Trophoblast cell (in vitro differentiated cells and primary cell): ENCODE measurements at places on chromosomes 1 and 21.
A peak's percentile ranks its signal among the peaks of the same experiment; 100 is the strongest.

- peak; percentile 60 for DNase-seq
Measured at GRCh38 chr1:59236721-59237545, 60.0 kb upstream of the FGGY start.

GRCh38 chr1:10980094-10980577 lies 32.3 kb upstream of the TARDBP start:
- DNase-seq, result no peak

- DNase-seq, result no peak
Measured at GRCh38 chr21:40685141-40685540, 161.8 kb downstream of the DSCAM start.

- no peak for DNase-seq
Measured at GRCh38 chr1:29454616-29455380, 218.5 kb downstream of the PTPRU start.

GRCh38 chr1:150979092-150980056 lies 2.7 kb upstream of the ANXA9 start:
- peak; percentile 99 for DNase-seq

GRCh38 chr1:219066631-219067349 lies 106.9 kb upstream of the LYPLAL1 start:
- DNase-seq, result peak; percentile 78

DNA sequence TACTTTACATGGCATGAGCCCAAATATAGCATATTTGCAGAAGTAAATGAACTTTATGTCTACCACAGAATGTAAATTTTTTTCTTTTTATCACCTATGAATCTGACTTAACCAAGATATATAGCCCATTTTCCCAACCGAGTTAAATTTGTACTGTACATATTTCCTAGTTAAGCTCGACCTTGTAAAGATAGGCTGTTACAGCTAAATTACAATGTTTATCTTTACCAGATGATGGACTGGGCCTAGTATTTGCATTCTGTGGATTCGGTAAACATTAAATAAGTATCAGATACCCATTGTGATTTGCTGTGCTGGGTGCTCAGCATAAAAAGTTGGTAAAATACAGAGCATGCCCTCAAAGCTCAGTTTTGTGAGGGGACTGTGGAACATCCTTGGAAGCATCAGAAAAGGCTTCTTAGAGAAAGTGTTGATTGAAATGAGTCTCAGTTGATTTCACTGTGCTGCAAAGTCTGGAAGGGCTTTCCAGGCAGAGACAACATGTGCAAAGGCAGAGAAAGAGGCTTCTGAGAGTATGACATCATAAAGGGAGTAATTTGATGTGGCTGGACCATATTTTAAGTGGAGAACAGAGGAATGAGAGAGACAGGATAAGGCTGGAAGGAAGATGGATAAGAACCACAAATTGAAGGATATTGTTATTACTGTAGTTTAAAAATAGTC lies 27.4 kb downstream of the MORC3 start:
- no peak for DNase-seq

DNA sequence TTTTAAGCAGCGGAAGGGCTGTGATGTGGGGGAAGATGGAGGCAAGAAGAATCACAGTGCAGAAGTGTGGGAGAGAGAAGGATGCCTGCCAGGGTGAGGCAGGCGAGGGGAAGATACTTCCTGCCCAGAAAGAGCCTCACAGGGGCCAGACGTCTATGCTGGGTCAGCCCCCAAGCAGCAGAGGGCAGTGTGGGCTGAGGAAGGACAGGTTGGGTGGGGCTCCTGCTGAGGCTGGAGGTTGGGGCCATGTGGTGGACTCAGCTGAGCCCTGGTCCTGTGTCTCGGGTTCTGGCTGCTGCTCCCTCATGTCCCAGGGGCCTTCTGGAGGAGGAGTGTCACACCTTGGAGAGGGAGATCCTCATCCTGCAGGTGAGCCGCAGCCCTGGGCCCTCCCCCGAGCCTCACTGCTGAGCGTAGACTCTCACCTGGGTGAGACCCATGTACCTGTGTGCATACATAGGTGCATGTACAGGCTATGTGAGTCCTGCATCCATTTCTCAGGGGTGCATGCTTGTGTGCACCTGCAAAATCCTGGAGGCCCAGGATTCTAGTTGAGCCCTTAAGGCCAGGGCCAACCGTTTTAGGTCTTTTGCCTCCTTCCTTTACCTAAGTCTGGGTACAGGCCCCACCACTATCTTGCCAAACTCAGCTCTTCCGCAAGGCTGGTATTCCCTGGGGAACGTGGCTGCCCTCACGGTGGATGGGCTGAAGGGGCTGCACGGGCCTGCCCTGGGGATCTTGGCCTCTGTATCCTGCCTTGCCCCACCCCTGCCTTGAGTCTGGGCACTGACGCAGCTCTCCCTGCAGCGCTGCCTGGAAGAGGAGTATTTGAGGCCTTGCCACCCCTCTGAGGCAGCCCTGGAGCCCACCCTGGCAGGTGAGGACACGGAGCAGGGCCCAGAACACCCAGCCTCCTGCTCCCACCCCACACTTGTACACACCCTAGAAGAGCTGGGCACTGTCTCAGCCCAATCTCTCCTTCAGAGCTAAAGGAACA lies 3.7 kb downstream of the CCDC24 start:
- DNase-seq, result no peak

DNA sequence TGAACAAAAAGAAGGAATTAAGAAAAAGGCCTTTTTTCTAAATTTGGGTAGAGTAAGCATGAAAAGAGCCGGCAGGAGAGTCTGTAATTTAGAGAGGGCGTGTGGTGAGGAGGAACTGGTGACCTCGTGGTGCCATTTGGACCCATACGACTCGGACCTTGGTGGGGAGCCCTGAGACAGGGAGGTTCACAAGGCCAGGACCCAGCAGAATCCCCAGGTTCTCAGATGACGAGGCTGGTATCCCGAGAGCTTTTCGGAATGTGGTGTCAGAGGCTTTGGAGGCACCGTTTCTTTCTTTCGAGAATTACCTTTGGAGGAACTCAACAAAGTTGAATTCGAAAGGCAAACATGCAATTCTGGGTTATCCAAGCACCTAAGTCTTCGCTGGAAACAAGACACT lies 34.8 kb downstream of the CLIC6 start:
- peak; percentile 45 for DNase-seq

- peak; percentile 67 for DNase-seq
Measured at GRCh38 chr1:15001317-15001915, 152.1 kb upstream of the TMEM51 start.

GRCh38 chr1:171550050-171550449 lies 64.7 kb downstream of the PRRC2C start:
- peak; percentile 26 for DNase-seq

DNA sequence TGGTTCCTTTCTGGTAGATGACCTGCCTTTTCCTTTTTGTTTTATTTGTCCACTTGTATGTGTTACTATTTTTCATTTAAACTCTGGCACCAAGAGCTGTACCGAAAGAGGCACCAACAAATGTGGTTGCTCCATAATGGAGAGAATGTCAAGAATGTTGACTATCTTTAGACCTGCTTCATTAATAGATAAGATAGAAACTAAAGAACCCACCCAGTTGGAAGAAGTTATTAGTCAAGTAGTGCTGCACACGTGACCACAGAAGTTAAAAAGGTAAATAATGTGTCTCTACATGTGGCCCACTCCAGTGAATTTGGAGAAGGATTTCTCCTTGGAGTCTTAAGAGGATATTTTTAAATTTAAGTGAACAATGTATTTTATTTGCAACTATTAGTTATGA lies 9.3 kb downstream of the ATP1A1 start:
- no peak for DNase-seq

DNA sequence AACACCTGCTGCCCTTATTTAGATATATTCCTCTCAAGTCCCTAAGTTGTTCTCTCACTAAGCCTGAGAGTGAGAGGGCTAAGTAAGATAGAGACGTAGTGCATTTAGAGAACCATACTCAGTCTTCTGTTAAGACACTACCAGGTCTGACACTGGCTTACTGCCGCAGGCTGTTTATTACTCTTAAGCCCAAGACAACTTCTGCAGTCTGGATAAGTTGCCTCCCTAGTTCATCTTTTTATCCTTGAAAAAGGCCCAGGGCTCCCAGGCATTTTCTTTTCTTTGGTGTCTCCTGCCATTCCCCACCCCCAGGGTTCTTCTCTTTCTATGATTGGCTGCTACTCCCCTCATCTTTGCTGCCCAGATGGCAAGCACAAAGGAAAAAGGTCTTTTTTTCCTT lies 38.7 kb downstream of the CACHD1 start:
- DNase-seq, result no peak

GRCh38 chr21:31848326-31848985 lies 24.4 kb upstream of the HUNK start:
- no peak for DNase-seq

DNA sequence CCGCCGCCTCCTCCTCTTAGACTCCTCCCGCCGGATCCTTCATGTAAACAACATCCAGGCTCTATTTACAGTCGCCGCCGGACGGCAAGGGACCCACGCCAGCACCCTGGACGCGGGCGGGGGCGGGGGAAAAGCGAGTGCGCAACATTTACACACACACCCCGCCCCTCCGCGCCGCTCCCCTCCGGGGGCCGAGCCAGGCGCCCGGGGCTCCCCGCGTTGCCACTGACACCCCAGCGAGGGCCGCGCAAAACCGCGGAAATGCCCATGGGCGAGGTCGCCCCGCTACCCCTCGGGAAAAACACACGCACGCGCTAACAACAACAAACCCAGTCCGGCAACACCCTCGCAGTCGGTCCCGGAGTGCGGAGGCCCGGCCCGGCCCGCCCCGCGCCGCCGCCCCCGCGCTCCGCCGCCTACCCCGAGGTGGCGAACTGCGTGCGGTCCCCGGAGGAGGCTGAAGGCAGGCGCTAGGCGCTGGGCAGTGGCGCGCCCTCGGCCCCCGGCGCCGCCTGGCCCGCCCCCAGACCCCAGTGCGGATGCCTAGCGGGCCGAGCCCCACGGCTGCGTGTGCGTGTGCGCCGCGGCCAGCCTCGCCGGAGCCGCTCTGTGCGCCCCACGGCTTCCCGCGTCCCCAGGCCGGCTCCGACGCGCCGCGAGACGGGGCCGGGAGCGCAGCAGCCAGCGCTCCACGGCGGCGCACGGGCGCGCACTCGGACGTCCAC lies 81.1 kb upstream of the AK4 start:
- DNase-seq, result peak; percentile 82

- no peak for DNase-seq
Measured at GRCh38 chr1:167332503-167332902, 111.8 kb downstream of the POU2F1 start.
